ENCODE measurements at places on chromosomes 12 and 14. TPM values are rescaled to one million over a fixed set of nuclear protein-coding genes. Genes with fewer than 3 reads are reported as not detected.
A peak's percentile ranks its signal among the peaks of the same experiment; 100 is the strongest.

- no peak for DNase-seq
Observed at GRCh38 chr14:56273155-56273554, 154.9 kb downstream of the PELI2 start.

- no peak for DNase-seq
Observed at GRCh38 chr14:85075694-85076476, 454.1 kb upstream of the FLRT2 start.

- DNase-seq: no peak
Observed at GRCh38 chr12:98769068-98769467, 124.0 kb downstream of the APAF1 start.

DNA sequence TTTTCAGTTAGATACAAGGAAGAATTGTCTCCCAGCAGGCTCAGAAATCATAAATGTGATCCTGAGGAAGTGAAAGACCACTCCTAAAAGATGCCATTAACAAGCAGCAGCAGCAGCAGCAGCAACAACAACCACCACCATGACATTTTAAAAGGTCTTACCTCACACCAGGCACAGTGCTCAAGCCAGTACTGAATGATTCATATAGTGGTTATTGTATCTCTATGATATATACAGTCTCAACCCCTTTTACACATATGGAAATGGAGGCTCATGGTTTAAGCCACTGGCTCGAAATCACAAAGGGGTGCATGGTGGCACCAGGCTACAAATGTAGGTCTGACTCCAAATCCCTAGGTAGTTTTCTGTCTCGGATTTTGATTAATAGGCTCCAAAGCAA is 126.9 kb downstream of the KTN1 start:
- DNase-seq: no peak

DNA sequence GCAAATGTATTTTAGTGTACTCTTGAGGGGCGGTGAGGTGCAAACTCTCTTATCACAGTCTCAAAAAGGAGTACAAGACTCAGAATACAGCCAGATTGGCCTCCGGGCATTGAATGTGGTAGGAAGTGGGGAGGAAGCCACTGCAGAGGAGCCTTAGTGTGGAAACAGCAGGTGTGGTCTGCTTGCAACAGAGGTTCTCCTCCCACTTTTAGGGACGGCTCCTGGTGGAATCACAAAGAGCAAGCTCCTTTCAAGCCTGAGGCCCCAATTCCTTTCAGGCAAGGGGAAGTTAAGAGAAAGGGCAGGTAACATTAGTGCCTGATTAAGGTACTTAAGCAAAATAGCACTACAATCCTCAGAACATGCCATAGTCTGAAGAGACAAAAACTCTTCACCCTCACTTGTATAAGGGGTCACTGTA is 23.7 kb upstream of the SLC2A3 start:
- peak; percentile 70 for DNase-seq

DNA sequence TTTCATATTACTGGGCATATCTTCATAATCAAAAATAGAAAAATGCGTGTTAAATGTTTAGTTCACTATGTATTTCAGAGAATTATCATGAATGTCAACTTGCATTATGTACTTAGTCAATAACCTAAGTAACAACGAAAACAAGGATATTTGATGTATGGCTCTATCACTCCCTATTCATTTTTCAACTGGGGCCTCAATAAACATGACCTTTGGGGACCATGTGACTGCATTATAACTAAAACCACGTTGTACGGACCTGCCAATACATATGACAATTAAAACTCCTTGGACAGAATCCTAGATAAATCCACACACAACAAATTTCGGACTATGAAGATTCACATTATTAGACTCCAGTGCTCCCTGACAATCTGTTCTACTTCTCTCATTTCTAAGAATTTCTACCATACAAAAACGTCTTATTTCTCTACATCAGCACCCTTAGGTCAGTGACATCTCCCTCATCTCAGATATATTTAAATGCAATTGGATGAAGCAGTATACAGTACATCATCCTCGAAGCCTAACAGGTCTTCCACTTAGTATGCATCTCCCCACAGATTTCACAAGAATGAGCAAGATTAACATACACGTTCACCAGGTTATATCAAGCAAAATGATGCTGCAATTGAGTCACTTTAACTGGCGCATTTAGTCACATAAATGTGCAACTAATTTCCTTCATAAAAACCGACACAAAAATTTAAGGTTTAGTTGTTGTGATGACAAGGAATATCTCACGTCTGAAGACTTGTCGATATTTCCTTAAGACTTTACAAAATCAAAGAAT is 1.5 kb downstream of the UBE2N start:
- no peak for DNase-seq

DNA sequence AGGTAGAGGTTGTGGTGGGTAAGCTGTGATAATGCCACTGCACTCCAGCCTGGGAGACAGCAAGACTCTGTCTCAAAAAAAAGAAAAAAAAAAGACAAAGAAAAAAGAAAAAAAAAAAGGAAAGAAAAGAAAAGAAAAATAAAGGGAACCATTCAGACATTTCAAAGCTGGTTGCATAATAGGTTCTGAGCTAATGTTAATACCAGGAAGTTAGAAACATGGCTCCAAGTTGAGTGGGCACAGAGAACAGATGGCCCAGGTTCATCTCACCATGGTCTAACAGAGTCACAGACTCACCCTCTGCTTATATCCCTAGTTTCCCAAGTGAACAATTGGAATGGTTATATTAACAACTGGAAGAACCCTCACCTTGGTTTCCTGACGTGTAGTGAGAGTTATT is 17.4 kb upstream of the ZDHHC17 start:
- DNase-seq: no peak

DNA sequence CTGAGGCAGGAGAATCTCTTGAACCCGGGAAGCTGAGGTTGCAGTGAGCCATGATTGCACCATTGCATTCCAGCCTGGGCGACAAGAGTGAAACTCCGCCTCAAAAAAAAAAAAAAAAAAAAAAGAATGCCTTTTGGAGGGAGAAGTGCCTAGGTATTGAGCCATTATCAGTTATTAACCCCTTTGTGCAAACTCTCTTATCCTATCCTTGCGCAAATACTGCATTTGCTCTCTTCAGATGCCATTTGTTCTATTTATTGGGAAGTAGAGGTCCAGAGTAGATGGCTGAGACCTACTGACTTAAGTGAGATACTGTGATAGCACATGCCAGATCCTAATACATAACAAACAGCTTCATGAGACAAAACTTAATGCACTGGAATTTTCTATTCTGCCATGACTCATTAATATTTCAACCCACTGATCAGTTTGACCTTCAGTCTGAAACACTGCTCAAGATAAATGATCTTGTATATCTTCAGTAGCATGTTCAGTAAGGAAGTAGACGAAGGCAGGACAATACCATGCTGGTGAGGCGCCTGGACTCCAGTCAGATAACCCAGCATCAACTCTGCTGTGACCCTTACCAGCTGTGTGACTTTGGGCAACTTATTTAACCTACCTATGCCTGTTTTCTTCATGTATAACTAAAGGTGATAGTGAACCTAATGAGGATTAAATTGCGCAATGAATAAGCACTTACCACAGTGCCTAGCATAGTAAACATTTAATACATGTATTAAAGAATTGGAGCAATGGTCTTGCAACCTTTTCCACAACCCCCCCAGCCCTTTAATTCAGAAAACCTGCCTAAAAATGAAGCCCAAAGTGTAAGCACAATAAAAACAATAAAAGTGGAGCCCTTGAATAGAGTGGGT is 5.7 kb upstream of the DNAAF2 start:
- DNase-seq: no peak

GRCh38 chr12:54765652-54766051 is 88.7 kb upstream of the MUCL1 start:
- no peak for DNase-seq

DNA sequence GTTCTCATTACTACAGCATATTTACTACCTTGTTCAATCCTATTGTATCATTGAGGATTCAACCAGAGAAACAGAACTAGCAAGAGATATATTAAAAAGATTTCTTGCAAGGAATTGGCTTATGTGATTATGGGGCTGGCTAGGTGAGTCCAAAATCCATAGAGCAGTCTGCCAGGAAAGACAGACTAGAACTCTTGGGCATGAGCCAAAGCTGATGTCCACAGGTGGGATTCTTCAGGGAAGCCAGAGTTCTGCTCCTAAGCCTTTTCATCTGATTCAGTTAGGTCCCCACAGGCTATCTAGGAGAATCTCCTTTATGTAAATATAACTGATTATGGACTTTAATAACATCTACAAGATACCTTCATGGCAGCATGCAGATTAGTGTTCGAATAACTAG is 26.0 kb downstream of the PELI2 start:
- no peak for DNase-seq

- no peak for DNase-seq
Observed at GRCh38 chr12:114136631-114137030, 170.5 kb upstream of the RBM19 start.

DNA sequence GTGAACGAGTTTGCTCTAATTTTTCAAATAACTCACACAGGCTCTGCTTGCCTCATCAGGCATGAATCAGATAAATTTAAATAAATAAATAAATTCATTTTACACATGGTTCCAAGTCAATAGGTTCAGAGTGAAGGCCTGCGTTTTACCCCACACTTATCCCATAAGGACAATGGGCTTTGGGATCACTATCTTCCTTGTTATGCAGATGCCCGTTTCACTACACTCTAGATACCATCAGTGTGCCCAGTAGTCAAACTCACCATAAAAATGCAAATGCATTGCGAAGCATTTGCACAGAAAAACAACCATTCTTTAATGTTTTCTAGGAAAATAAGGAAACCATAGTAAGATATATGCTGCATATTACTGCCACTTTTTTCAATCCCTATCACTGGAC is 155.9 kb upstream of the CCDC196 start:
- DNase-seq: no peak

GRCh38 chr14:93096691-93097322 is 18.9 kb downstream of the ITPK1 start:
- DNase-seq: no peak

- DNase-seq: no peak
Observed at GRCh38 chr14:92874962-92875661, 47.8 kb upstream of the CHGA start.

DNA sequence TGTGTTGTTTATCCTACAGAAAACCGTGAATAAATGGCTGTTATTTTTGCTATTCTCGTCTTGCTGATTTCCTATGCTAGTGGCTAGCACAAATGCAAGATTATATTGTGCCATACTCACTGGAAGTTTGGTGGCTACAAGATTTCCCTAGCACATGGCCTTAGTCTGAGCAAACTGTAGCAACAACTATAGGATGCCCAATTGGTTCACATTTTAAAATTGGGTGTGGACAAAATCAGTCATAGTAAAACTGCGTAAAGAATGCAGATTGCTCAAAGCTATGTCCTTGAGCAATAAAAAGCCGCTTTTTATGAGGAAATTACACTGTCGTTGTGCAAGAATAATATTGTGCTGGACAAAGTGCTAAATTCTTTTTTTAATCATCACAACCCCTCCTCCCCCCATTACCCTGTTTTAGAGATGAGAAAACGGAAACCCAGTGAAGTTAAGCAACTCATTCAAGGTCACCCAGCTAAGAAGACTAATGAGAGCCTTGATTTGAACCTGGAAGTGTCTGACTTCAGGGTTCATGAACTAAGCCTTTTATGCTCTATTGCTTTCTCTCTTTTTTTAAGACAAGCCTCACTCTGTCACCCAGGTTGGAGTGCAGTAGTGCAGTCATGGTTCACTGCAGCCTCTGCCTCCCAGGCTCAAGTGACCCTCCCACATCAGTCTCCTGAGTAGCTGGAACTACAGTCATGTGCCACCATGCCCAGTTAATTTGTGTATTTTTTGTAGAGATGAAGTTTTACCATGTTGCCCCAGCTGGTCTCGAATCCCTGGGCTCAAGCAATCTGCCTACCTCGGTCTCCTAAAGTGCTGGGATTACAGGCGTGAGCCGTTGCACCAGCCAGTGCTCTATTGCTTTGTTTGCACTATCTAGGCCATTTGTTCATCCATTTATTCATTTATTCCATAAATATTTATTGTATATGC is 73.6 kb downstream of the SRGAP1 start:
- no peak for DNase-seq

- DNase-seq: no peak
Observed at GRCh38 chr12:68497702-68498101, 113.0 kb upstream of the RAP1B start.

GRCh38 chr12:105852951-105853350 is 285.8 kb downstream of the NUAK1 start:
- no peak for DNase-seq

GRCh38 chr12:124457287-124458219 is 109.9 kb downstream of the NCOR2 start:
- no peak for DNase-seq

DNA sequence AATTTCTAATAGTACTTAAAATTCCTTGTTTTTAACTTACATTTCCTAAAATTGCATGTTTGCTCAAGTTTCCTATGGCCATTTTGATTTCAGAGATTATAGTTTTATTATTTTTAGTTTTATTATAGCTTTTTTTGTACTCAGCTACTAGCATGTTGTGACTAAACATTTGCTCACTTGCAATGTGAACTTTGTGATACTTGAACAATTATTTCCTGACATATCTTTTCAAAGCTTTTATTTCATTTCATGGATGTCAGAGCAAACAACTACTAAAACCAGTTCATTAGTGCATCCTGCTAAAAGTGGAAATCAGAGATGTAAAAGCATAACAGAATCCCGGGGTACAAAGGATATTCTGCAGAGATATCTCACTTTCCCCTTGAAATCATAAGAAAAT is 33.6 kb upstream of the PCNX4 start:
- no peak for DNase-seq

GRCh38 chr12:122185494-122186082 is 2.7 kb downstream of the LRRC43 start:
- no peak for DNase-seq

- no peak for DNase-seq
Observed at GRCh38 chr12:59452259-59452658, 143.6 kb upstream of the SLC16A7 start.

DNA sequence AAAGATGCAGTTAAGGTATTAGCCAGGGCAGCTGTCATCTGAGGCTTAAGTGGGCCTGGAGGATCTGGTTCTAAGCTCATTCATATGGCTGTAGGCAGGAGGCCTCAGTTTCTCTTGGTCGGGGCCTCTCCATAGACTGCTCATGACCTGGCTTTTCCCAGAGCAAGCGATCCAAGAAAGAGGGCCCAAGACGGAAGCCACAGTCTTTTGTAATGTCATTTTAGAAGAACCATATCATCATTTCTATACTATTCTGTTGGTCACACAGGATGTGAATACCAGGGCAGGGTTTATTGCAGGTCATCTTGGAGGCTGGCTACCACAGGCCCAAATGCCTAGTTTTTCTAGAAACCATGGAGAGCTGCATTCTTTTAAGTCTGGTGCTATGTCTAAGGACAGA is 47.7 kb downstream of the GNG2 start:
- no peak for DNase-seq

GRCh38 chr12:121711361-121712189 is 977 bp upstream of the TMEM120B start:
- no peak for DNase-seq

RNF34 gene
- total RNA-seq: 51.0 TPM

ATF1 gene
- 34.6 TPM for total RNA-seq

OTX2 gene
- total RNA-seq: 30.1 TPM

FLRT2 gene
- 9.4 TPM for total RNA-seq

AREL1 gene
- total RNA-seq: 32.4 TPM

NPFF gene
- total RNA-seq: 0.57 TPM

GRIP1 gene
- total RNA-seq: 22.5 TPM

RGS6 gene
- total RNA-seq: 1.2 TPM

B4GALNT1 gene
- 1.2 TPM for total RNA-seq

LPCAT3 gene
- total RNA-seq: 35.3 TPM

RPL10L gene
- total RNA-seq: not detected

ANKLE2 gene
- total RNA-seq: 63.8 TPM
